ENCODE measurements at places on chromosomes 12 and 14. TPM values are rescaled to one million over a fixed set of nuclear protein-coding genes. Genes with fewer than 3 reads are reported as not detected.

GRCh38 chr12:52200086-52200780 is 8.4 kb upstream of the KRT80 start:
- DNase-seq: no peak

GRCh38 chr14:20615996-20616395 is 24.8 kb upstream of the RNASE12 start:
- no peak for DNase-seq

DNA sequence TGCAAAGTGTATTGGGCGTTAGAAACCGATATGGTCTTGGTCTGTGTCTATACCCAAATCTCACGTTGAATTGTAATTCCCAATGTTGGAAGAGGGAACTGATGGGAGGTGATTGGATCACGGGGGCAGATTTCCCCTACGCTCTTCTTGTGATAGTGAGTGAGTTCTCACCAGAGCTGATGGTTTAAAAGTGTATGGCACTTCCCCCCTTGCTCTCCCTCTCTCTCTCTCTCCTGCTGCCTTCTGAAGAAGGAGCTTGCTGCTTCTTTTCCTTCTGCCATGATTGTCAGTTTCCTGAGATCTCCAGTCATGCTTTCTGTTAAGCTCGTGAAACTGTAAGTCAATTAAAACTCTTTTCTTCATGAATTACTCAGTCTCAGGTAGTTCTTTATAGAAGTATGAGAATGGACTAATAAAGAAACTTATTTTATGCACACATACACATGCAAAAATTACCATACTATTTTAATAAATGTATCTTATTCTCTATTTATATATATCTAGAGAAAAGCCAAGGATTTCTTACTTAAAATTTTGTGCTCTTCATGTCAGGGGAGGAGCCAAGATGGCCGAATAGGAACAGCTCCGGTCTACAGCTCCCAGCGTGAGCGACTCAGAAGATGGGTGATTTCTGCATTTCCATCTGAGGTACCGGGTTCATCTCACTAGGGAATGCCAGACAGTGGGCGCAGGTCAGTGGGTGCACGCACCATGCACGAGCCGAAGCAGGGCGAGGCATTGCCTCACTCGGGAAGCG is 1891.0 kb upstream of the FLRT2 start:
- DNase-seq: no peak

DNA sequence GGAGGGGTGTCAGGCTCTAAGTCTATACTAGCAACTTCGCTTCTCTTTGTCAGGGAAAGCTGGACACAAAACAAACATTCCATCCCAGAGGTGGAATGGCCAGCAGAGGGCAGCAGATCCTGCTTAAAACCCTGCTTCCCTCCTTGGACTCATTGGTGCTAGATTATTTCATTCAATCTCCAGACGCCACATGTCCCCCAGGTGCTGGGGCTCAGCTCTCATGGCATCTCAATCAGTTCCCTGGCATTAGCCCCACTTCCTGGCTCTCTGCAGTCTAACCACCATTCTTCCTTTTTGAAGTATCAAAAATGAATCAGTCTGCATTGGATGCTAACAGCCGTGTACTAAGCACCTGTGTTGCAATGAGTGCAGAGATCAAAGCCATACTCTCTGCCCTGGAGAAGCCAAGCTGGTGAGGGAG is 8.1 kb upstream of the PPP1R1A start:
- no peak for DNase-seq

- no peak for DNase-seq
These were observed 234.3 kb downstream of the EFCAB11 start for GRCh38 chr14:89720076-89720687.

Gene TMEM52B
- total RNA-seq: 0.48 TPM

DNA sequence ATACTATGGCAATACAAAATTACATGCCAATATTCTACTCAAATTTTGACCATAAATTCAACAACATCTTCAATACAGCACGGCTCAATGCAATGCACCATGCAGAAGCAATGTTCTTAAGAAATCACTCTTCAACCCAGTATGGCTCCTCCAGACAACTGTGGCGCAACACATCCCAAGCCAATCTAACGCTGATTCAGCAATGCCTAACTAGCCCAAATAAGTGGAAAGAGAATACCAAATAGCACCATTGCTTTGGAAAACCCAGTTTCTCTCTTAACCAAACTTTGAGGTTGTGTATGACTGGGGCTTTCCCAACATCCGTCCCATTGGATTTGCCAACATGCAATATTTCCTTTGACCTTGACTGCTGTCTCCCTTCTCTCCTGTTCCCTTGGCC is 211.1 kb upstream of the TBX3 start:
- DNase-seq: no peak

DNA sequence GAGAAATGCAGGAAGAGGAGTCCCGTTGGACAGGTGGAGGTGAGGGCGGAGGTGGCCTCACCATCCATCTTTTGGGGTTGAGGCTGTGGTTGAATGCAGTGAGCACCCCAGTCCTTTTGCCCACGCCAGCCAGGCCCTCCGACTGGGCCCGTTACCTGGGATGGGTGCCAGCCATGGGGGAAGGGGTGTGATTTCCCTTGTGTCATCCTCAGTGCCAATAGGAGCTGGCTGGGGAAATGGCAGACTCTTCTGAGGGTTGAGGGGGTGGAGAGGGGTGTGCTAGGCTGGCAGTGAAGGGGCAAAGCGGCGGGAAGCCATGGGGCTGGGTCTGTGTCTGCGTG is 9.6 kb downstream of the KCNH3 start:
- DNase-seq: no peak

DNA sequence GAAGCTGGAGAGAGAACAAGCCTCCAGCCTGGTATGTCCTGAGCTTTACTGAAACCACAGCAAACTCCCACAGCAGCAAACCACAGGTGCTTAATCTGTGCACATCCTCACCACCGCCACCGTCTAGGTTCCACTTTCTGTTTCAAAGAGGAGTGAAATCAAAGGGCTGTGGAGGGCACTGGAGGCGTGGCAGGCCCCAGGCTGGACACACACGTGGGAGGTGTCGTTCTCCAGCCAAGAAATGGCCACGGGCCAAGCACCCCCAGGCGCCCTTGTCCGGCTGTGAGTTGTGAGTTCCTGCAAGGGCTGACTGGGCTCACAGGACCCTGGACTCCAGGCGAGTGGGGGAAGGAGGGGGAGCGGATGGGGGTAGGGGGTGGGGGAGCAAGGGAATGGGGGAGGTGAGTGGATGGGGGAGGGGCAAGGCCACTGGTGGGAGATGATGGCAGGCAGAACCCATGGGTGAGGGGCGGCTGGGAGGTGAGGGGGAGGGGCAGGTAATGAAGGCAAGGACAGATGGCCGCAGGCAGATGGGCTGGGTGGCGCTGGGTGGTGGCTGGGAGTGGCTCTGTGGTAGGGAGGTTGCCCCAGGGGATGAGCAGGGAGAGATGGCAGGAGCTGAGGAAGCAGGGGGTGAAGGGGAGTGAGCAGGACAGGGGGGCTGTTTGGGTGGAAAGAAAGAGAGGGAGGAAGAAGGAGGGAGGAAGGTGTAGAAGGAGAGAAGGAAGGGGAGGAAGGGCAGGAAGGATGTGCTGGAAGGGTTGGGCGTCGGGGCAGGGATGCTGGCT is 86.7 kb downstream of the NCOR2 start:
- peak; percentile 72 for DNase-seq

DNA sequence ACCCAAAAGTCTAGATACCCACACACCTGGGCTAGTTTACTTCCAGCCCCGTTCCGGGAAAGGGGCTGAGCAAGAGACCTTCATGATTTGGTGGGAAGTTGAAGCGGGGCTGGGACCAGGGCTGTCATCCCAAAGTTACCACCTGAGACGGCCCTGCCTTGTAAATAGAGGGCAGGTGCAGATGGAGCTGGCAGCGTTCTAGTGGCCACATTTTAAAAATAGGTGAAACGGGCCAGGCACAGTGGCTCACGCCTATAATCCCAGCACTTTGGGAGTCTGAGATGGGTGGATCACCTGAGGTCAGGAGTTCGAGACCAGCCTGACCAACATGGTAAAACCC is 43.4 kb downstream of the NFKBIA start:
- no peak for DNase-seq

DNA sequence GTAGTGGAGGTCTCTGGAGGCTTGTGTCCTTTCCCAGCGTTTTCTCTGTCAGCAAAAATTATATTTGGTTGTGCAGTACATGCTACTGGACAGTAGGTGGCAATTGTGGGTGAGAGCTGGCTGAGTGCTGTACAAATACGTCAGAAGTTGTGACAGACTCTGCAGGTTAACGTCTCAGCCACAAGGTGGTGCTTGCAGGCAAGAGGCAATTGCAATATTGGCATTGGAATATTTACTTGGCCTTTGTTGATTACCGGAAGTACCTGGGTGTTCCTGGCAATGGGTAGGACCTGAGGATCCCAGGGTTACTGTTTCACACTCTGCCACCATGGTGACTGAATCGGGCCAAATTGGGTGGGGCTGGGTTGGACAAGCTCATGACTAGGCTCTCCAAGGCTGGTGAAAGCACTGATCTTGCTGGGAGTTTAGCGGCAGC is 333.9 kb upstream of the LMO3 start:
- DNase-seq: peak; percentile 50

Gene DUSP16
- 24.5 TPM for total RNA-seq

Gene CABP1
- total RNA-seq: not detected

DNA sequence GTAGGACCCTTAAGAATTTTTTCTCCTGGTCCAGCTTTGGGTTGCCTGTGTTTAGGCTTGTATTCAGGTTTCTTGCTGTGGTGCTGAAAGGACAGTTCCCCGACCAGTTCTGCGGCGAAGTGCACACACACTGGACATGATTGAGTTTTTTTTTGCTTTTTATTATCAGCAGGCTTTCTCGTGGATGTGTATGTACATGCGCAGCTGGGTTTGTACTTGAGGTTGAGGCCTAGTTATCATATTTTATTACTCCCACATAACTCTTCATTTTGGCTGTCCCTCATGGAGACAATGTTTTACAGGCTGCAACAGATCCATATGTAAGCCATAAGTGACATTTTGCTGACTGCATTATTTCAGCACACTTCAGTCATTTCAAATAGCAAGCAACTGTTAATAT is 2.5 kb downstream of the SCN8A start:
- DNase-seq: peak; percentile 32

DNA sequence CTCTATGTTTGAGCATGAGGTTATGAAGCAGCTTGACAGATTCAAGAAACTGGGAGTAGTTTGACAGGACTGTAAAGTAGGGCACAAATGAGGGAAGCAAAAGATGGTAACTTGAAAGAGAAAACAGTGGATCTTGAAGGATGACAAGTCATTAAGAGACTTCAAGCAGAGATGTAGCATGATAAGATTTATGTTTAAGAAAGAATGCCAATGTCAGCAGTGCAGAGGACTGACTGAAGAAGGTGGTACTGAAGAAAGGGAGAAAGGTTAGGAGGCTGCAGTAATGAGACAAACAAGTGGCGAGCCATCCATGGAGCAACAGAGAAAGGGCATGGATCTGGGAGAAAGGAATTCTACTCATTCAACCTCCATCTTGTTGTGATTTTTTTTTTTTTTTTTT is 120.2 kb upstream of the RAP1B start:
- no peak for DNase-seq

Gene KERA
- not detected for total RNA-seq

All from kidney epithelial cell (primary cell).